ENCODE measurements at places on chromosomes 1 and 21. TPM values are rescaled to one million over a fixed set of nuclear protein-coding genes. Genes with fewer than 3 reads are reported as not detected.

The F3 gene
- 0.81 TPM for polyA plus RNA-seq

The CRB1 gene
- polyA plus RNA-seq = 1.1 TPM

The LMX1A gene
- polyA plus RNA-seq = not detected

The PLD5 gene
- 0.06 TPM for polyA plus RNA-seq

The TDRD10 gene
- 0.54 TPM for polyA plus RNA-seq

The TNFRSF18 gene
- polyA plus RNA-seq = 0.39 TPM

The TACSTD2 gene
- polyA plus RNA-seq = not detected

The INSRR gene
- 0.30 TPM for polyA plus RNA-seq

The QSOX1 gene
- polyA plus RNA-seq = 30.7 TPM

The SLFNL1 gene
- polyA plus RNA-seq = 0.73 TPM

The IGFN1 gene
- not detected for polyA plus RNA-seq

The ITLN1 gene
- polyA plus RNA-seq = 0.34 TPM

The RIPPLY3 gene
- 0.22 TPM for polyA plus RNA-seq

The HHIPL2 gene
- polyA plus RNA-seq = not detected

The C4BPA gene
- polyA plus RNA-seq = not detected

The CIART gene
- 20.6 TPM for polyA plus RNA-seq

The TTC13 gene
- 13.0 TPM for polyA plus RNA-seq
